ENCODE measurements at places on chromosomes 13 and 19.

DNA sequence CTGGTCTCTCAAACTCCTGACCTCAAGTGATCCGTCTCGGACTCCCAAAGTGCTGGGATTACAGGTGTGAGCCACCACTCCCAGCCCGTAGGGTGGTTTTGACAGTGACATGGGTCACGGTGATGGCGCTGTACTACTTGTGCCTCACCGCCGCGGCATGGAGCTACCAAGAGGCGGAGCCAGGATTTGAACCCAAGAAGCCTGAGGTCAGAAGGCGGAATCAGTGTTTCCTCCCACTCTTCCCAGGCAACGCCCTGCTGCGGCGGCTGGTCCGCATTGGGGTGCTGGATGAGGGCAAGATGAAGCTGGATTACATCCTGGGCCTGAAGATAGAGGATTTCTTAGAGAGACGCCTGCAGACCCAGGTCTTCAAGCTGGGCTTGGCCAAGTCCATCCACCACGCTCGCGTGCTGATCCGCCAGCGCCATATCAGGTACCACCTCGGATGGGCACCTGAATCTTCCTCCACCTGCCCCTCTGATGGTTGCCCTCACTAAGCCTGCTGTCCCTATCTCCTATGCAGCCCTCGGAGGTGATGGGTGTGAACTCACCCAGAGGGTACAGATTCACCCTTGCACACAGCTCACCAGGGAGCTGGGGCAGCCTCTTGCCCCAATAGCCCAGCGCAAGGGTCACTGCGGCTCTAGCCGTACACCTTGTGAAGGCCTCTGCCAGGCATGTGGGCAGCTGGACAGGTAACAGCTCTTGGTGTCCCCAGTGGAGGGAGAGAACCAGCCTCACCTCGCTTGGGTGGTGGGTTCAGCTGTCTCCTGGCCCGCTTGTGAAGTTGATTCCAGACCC, 5.6 kb downstream of the RPS9 start:
- DNase-seq, result no peak

DNA sequence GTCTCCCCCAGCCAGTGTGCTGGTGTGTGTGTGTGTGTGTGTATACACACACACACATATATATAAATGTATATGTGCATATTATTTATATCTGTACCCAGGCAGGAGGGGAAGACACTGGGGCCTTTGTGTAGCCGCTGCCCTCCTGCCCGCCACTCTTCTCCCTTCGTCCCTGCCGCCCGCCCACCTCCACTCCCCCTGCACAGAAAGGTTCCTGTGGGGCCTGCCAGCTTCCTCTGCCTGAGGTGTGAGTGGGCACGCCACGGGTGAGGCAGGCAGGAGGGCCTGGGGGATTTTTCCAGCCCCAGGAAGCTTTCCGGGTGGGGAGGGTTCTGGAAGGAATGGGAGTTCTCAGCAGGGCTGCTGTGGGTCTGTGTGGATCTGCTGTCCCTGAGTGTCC, 6.9 kb downstream of the IRF2BP1 start:
- DNase-seq, result no peak

DNA sequence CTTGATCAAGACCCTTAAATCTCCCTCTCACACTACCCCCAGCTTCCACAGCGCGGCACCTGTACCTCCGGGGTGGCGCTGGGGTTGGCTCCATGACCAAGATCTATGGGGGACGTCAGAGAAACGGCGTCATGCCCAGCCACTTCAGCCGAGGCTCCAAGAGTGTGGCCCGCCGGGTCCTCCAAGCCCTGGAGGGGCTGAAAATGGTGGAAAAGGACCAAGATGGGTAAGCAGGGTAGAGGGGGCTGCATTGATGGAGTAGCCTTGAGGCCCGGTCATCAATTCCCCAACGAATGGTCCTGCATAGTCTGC, 8.1 kb upstream of the CD79A start:
- no peak for DNase-seq

DNA sequence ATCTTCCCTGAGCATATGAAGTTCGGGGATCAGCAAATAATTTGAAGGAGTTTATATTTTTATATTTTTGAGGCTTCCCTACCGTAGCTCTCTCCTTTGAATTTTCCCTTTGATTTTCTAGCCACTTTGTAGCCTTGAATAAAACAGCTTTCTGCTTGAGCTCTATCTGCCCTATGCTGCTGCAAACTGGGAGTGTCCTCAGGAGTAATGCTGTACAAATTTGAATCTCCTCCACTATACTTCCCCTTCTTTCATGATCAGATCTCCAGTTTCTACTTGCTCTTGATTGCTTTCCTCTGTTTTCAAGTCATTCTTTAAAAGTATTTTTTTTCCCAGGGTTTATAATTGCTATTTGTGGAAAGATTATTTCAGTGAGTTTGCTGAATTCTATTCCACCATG, 14.6 kb downstream of the PDS5B start:
- no peak for DNase-seq

DNA sequence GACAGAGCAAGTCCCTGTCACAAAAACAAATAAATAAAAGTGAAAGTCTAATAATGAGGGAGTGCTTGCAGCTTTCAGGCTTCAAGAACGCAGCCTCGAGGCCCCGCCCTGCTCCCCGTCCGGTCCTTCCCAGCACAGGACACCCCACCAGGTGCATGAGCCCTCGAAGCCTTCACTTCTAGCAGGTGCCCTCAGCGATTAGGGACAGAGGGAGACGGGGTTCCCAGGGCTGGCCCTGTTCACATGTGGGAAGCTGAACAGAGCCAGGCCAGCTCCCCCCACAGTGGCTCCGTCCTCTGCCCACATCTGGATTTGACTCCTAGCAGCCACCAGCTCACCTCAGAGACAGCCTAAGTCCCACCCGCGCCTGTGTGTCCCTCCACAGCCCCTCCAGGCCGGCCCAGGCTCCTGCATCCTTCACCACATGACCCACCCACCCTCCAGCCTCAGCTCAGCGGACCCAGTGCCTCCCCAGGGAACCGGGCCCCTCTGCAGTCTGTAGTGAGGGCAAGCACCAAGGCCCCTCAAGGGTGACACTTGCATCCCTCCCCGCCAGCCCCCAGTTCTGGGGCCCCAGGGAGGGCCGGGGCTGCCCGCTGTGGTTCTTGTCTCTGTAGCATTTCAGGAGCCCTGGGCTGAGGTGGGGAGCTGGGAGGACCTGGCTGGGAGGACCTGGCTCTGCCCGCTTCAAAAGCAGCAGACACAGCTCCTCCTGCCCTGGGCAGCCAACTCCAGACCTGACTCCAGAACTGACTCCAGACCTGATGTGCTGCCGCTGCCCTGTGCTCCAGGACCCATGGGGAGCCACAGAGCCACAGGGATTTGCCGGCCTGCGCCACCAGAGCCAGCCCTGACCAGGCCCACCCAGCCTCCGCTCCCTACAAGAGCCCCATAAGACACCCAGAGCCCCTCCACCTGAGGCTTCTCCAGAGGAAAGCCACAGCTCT, 27.2 kb downstream of the GPX4 start:
- DNase-seq, result peak; percentile 34

DNA sequence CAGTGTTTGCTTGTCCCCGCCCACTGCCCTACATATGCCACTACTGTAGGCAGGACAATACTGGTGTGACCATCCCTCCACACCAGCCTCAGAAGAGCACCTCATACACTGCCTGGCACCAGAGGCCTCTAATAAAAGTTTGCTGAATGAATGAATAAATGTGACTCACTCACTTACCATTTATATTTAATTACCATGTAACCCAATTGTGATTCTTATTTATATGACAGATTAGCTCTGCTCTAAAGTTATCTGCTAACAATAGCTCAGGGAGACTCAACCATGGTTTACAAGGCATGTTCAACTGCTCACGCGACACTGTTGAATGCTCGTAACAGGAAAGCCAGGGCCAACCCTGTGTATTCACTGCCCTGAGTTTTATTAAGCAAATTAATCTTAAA, 66.0 kb upstream of the DOCK9 start:
- no peak for DNase-seq

DNA sequence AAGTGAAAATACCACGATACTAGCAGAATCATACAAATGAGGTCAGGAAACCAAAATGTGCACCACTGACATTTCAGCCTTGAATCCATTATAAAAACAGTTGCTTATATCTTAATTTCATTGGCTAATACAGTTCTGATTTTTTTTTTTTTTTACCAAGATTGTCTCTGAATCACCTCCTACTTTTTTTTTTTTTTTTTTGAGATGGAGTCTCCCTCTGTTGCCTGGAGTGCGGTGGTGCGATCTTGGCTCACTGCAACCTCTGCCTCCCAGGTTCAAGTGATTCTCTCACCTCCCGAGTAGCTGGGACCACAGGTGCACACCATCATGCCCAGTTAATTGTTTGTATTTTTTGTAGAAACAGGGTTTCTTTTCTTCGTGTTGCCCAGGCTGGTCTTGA, 270.2 kb downstream of the LMO7 start:
- no peak for DNase-seq

GRCh38 chr19:54518844-54519243, 16.2 kb downstream of the LAIR2 start:
- DNase-seq, result no peak

DNA sequence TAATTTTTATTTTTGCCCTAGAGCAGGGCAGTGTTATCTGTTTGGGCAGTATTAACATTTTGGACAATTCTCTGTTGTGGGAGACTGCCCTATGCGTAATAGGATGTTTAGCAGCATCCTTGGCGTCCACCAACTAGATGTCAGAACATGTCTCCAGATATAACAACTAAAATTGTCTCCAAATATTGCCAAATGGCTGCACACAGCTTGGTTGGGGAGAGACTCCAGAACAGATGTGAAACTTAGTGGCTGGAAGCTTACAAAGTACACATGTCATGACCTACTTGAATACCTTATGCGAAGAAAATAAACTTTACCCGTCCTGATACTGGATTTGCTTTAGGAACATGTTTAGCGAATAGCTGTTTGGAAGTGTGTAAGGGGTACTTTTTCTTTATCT, 123.0 kb downstream of the GGACT start:
- DNase-seq, result no peak

GRCh38 chr13:86567119-86567518, 767.9 kb upstream of the SLITRK6 start:
- DNase-seq, result no peak

GRCh38 chr19:38979812-38980211, 4.3 kb upstream of the FBXO17 start:
- no peak for DNase-seq

DNA sequence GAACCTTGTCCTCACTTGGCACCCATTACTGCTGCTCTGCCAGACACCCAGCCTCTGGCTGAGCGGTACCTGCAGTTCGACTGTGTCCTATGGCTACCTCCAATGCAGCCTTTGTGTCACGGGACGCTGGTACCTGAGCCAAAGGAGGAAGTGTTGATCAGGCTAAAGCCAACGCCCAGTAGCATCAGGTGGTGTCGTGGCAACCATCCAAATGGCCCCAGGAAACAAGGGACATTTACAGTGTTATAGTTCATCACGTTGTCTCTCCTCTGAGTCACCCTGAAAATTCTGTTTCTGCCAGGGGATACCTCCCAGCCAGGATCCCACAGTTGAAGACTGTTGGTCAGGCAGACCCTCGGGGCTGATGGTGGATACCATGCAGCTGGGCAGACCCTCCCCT, 10.1 kb downstream of the RHPN2 start:
- no peak for DNase-seq

DNA sequence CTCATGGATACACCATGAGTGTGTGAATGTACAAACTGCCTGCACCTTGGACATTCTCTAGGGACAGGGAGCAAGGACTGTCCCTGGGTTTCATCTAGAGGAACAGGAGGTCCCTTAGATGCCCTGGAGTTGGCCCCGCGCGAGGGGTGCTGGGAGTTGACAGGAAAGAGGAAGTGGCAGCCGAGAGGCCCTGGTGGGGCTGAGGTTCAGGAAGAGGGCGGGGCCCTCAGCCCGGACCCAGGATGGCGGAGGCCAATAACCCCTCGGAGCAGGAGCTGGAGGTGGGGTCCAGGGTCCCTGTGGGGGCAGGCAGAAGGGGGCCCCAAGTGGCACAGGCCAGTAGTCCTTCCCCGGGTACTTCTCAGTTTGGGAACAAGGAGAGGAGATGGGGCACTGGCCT, 6.9 kb downstream of the PKN1 start:
- DNase-seq, result peak; percentile 85

DNA sequence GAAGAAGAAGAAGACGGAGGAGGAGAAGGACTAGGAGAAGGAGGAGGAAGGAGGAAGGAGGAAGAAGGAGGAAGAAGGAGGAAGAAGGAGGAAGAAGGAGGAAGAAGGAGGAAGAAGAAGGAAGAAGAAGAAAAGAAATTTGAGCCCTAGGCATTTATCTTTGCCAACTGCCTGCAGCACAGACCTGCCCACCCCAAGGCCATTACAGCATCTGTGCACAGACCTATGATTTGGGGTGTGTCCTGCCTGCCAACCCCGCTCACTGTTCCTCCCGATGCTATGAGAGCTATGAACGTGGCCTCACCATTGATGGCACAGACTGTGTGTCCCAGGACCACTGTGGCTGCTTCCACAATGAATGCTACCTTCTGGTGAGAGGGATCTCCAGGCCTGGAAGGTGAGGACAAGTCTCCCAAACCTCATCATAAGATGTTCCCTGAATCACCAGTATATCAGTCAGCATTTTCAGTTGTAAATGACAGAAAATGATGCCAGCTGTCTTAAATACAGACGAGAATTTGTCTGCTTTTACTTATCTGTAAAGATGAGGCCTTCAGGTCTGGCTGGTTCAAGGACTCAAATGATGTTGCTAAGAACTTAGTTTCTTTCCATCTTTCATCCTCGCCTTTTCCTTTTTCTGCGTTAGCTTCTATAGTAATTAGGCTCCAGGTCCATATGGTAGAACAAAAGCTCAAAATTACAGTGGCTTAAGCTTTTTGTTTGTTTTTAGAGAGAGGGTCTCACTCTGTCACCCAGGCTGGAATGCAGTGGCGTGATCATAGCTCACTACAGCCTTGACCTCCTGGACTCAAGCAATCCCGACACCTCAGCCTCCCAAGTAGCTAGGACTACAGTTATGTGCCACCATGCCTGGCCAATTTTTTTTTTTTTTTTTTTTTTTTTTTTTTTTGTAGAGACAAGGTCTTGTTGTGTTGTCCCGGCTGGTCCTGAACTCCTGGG, 3.9 kb upstream of the SDHAF1 start:
- no peak for DNase-seq

GRCh38 chr19:29675120-29675649, 9.9 kb downstream of the PLEKHF1 start:
- DNase-seq, result no peak

- DNase-seq, result no peak
Observed at GRCh38 chr13:24528816-24529398, 16.3 kb upstream of the PARP4 start.

DNA sequence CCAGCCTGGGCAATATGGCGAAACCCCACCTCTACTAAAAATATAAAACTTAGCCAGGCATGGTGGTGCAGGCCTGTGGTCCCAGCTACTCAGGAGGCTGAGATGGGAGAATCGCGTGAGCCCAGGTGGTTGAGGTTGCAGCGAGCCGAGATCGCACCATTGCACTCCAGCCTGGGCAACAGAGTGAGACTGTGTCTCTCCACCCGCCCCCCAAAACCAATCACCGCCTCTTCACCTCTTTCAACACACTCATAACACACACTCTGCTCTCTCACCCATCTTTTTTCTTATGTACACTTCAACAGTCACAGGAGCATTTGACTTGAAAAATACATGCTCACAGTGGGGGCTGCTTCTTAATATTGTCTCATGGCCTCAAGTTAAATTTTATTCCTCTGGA, 76.8 kb downstream of the ESD start:
- DNase-seq, result no peak

GRCh38 chr13:62767473-62767872, 1351.8 kb upstream of the PCDH20 start:
- DNase-seq, result no peak
